Stromal cell of bone marrow (primary cell): ENCODE measurements at places on chromosomes 2 and 18.

DNA sequence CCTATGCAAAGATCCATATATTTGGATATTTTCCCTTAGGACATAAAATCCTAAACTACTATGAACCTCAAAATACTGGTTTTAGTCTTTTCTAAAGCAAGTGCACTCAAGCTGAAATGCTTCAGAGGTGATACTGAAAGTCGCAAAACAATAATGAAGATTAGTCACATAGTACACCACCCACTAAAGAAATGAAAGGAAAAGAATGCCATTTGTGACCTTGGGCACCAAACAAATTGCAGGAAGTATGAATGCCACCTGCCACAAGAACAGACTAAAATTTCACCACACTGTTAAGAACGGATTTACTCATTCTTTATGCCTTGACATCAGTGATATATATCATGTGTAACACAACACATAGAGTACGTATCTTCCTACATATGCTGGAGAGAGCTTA lies 161.5 kb downstream of the ZNF521 start:
- DNase-seq, result no peak

DNA sequence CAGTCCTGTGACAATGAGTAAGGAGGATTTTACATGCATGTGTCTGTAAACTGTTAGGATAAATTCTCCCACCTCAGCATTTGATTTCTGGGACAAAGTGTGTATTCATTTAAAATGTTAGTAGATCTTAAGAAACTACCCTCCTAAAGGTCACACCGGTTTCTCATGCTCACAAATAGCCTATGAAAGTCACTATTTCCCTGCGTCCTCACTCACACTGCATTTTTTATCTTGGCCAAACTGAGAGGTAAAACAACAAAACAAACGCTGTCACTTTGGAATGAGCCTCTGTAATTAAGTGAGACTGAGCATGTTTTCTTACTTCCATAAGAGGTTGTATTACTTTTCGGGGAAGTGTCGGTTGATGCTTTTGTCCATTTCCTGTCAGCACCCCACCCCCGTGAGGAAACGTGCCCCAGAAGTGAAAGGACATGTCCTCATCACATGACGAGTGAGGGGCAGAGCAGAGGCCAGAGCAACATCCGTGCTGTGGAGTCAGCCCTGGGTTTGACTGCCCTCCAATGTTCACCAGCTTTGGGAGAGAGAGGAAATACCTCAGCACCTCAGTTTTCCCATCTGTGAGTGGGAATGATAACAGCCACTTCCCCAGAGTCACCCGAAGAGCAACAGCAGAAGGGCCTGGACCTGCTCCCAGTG lies 3.1 kb downstream of the GYPC start:
- DNase-seq, result peak; percentile 67

DNA sequence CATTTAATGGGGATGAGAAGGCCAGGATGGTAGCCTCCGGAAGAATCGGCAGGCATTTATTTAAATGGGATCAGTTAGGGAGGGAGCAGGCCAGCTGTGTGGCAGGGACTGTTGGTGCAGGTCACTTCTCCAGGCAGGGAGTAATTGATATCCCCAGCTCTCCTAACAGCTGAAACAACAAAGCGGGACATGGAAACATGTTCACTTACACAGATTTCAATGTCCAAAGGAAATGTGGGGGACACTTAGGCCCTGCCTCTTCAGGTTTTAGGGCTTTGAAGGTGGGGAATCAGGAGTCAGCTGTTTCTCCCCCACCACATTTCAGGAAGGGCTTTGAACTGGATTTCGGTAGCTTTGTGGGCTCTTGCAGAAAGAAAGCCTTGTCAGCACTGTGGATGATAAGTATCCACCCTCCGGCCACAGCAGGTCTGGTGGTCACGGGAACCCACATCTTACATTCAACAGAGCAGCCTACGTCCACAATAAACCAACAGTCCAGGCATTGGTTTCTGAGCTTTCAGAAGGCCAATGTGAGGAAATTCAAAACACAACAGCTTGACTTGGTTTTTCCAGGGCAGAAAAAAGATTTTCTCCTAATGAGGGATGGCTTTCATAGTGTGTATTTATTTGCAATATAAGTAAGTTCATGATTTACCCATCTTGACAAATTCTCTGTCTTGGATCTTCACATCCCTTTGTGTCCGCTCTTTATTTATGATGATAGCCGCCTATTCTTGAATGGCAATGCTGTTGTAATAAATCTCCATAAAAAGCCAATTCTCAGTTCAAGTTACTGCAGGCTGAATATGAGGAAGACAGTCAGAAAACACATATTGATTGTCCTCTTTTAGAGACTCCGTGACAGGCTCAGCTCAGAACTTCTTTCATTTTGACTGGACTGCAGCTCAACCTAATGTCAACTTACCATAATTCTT lies 96.6 kb upstream of the NRP2 start:
- no peak for DNase-seq

DNA sequence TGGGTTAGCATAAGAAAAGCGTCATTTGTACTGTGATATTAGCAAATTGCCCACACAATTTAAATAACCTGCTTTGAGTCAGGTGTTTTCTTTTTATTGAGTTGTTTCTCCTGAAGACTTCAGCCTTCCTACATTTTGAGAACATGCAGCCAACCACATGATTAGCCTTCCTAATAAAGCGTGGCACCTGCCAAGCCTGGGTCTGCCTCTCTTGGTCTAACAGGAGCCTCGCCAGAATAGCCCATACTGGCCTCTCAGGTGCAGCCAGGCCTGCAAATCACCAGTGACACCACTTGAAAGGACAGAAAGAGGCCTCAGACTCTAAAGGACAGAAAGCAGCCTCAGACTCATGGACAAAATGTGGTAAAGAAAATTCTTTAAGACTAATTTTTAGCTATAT lies 653.8 kb downstream of the BCL11A start:
- no peak for DNase-seq

GRCh38 chr2:174600349-174600748 lies 2.7 kb upstream of the WIPF1 start:
- DNase-seq, result no peak

- DNase-seq, result no peak
These were observed 37.7 kb downstream of the EFEMP1 start for GRCh38 chr2:55885944-55886281.

DNA sequence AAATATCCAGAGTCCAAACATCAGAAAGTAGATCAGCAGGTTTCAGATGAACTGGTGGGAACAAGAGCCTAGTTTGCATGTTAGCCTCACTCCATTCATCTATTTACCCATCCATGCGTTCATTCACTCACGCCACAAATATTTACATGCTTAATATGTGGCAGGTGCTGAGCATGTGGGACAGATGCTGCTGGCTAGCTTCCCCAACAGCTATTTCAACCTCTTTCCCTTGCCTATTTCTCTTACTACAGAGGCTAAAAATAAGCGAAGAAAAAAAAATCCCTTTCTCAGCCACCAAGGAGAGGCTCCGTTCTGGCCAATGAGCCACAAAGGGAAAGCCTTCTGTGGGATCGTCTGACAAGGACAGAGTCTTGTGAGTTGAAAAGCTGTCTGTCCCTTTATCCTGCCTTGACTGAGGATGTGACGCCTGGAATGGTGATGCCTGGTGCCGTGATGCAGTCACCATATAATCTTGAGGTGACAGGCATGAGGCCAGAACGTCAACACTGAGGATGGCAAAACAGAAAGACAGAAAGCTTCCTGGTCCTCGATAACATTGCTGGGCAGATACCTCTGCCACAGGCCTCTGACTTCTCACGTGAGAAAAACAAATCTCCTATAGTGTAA lies 78.2 kb downstream of the KCTD1 start:
- no peak for DNase-seq

DNA sequence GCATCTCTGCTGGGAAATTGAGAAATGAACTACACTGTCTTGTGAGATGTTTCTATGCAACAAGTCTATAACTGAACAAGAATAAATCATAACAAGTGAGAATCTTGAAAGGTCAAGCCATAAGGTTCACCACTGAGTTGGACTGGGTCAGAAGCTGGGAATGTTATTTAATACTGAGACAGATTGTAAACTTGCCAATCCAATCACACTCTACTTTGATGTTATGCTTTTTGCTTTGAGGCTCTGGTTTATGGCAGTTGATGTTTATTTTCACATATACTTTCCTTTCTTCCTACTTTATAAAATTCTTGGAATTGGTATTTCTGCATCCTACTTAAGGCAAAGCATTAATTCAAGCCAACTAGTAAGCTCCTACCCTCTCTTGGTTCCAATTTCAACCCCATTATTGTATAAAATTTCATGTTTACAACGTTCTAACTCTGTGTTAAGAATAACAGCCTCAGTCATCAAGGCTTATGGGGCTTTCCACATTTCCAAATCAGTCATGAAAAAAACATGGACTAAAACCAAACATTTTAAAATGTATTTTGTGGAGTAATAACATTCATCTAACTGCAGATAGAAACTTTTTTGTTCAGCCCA lies 533.4 kb downstream of the NYAP2 start:
- peak; percentile 36 for DNase-seq

DNA sequence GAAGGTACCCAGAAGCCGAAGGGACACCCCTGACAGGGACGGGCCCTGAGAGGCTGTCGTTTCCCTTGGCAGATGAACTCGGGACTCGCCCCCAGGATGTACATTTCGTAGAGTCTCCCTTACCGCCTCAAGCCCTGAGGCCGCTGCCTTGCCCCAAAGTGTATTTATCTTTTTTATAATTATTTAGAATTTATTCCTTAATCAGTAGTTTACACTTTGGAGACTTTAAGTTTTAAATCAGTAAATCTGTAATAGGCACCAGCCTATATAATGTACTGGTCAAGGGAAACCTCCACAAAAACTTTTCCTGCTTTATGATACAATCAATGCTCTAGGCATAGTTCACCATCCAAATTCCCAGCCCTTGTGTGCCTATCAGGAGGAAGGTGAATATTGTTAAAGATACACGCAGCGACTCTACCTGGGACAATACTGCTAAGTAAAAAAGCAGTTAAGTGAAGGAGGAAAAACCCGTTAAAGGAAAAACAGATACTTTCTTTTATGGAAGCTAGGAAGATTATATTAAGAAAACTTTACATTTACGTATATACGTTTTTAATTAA lies 848 bp downstream of the VRK2 start:
- no peak for DNase-seq
